Effector CD8-positive, alpha-beta T cell (primary cell): ENCODE measurements at places on chromosomes 2 and 18.

DNA sequence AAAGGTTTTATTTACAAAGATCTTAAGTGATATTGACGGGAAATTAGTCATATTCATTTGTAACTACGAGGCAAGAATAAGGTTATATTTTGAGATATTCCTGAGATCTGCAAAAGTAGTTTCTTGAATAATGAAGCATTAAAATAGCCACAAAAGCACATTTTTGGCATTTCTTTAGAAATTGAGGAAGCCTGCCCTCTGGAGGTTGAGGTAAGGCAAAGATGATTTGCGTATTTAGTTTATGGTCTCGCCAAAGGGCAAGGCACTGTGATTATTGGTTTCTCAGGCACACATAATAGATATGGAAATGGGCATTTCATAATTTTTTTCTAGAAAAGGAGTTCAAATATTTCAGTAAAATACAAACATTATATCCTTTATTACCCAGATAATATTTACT, 143.7 kb upstream of the RPRM start:
- no peak for DNase-seq

GRCh38 chr2:45397292-45397691, 213.8 kb downstream of the SRBD1 start:
- DNase-seq: no peak

DNA sequence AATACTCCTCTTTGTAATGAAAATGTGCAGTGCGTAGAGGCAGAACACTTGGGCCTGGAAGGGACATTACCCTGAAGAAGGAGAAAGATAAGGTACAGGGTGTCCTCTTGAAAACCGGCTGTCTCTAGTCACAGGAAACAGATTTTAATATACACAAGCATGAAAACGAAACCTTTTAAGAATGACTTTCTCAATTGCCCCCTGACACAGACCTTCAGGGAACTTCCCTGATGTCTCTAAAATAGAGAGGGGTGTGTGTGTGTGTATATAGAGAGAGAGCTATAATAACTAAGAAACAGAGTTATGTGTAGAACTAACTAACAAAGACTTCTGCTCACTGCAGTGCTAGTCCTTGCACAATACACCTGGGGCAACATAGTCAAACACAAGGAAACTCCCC, 780.0 kb downstream of the CNTNAP5 start:
- DNase-seq: no peak

- DNase-seq: no peak
These were observed 100.7 kb upstream of the MCFD2 start for GRCh38 chr2:47016172-47016913.

DNA sequence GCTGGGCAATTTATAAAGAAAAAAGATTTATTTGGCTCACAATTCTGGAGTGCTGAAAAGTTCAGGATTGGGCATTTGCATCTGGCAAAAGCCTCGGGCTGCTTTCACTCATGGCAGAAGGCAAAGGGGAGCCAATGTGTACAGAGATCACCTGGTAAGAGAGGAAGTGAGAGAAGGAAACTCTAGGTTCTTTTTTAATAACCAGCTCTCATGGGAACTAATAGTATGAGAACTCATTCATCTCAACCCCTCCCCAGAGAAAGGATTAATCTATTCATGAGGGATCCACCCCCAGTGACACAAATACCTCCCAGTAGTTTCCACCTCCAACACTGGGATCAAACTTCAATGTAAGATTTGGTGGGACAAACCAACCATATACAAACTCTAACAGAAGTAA, 129.0 kb downstream of the EVA1A start:
- no peak for DNase-seq

DNA sequence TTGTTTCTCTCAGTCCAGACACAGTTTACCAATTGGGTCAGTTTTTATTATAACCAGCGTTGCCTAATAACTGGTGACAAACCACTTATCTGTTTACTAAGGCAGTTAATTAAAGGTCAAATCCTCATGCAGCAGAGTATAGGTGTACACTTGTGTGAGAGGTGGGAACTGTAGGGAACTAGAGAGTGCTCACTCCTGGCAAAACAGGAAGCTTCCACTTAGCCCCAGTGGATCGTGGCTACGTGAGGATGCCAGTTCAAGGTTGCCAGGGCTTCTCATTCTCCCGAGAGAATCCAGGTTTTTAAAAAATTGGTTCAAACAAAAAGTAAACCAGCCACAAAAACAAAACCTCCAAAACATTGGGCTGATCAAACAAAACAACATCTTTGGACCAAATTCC, 8.1 kb downstream of the CYBRD1 start:
- no peak for DNase-seq
